ENCODE measurements at places on chromosomes 13 and 19.

GRCh38 chr13:76783798-76784197 is 102.4 kb downstream of the KCTD12 start:
- DNase-seq, result no peak

GRCh38 chr13:33935969-33936368 is 118.0 kb downstream of the RFC3 start:
- DNase-seq, result no peak

- no peak for DNase-seq
Observed at GRCh38 chr13:83184819-83185218, 697.5 kb downstream of the SLITRK1 start.

GRCh38 chr13:91346850-91347201 is 661 bp upstream of the MIR17HG start:
- no peak for DNase-seq

DNA sequence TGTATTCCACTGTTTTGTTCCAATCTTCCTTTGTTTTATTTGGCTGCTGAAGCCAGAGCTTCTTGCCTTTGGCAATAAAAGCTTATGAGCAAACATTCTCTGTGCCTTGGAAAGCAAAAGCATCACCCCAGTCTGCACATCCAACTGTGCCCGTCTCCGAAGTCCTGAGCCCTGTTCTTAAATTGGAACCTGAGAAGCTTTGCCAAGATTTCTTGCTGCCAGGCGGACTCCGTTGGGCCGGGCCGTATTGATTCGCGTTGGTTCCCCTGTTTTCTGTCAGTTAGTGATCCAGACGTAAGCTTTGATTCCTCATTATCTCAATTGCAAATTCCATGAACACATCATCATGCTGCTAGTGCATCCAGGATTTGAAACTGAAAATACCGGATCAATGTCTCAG is 793.0 kb downstream of the OLFM4 start:
- no peak for DNase-seq

DNA sequence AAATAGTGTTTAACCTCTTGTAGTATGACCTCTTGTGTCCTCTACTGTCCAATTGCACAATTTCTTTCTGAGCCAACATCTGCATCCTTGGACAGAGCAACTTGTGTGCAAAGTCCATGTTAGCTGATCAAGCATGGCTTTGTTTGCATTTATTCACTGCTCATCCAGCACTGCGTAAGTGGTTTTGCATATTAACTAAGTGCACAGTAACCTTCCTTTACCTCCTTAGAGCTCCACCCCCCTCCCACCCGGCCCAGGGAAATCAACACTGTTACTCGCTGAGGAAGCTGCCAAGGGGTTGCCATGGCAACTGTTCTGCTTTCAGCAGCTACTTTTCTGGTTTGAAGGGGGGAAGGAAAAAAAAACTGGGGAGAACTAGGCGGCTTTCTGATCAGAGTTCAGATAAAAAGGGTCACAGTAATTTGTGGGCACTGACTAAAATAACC is 153.5 kb upstream of the KLF12 start:
- peak; percentile 84 for DNase-seq

- DNase-seq, result no peak
Observed at GRCh38 chr19:32555786-32556185, 25.2 kb upstream of the PDCD5 start.

GRCh38 chr13:98875146-98875729 is 102.6 kb downstream of the DOCK9 start:
- no peak for DNase-seq

DNA sequence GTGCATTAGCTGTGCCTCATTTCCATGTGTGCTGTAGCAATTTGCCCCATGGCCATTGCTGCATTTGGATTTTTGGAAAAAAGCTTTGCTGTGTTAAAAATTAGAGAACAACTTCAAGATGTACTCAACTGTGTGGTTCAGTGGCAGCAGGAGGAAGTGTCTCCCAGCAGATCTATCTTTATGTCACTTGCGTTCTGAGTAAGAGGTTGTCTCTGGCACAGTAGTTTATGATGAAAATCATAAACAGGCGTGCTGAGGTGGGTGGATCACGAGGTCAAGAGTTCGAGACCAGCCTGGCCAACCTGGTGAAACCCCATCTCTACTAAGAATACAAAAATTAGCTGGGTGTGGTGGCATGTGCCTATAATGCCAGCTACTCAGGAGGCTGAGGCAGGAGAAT is 29.0 kb upstream of the RNF17 start:
- no peak for DNase-seq

- DNase-seq, result no peak
Observed at GRCh38 chr19:7817801-7818200, 12.2 kb upstream of the EVI5L start.

DNA sequence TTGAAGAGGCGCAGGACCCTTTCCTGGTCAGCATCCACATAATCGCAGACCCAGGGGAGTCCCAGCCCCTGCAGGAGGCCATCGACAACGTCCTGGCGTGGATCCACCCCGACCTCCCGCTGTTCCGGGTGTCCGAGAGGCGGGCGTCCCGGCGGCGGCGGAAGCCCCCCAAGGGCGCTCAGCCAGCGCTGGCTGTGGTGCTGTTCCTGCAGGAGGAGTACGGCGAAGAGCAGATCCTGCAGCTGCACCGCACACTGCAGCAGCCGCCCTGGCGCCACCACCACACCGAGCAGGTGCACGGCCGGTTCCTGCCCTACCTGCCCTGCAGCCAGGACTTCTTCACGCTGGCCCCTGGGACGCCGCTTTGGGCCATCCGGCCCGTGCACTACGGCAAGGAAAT is 29.3 kb downstream of the FAM124A start:
- DNase-seq, result no peak

GRCh38 chr19:17739121-17739875 is 12.0 kb upstream of the FCHO1 start:
- DNase-seq, result no peak

GRCh38 chr13:49238621-49239020 is 9.1 kb upstream of the CDADC1 start:
- no peak for DNase-seq

DNA sequence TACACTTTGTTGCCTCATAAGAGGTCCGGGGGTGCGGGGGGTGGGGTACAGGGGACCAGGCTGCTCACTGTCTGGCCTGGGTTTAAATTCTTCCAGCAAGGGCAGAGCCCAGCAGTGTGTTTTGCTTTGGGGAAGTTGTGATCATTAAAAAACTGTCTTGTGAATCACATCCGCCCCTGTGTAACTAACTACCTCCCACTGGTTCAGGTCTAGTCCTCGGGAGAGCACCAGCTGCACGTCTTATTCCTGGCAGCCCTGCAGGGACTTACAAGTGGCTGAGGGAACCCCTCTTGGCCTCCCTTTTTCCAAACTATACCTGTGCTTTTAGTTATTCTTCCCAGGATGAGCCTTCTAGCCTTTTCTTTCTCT is 127.5 kb downstream of the SIPA1L3 start:
- no peak for DNase-seq

DNA sequence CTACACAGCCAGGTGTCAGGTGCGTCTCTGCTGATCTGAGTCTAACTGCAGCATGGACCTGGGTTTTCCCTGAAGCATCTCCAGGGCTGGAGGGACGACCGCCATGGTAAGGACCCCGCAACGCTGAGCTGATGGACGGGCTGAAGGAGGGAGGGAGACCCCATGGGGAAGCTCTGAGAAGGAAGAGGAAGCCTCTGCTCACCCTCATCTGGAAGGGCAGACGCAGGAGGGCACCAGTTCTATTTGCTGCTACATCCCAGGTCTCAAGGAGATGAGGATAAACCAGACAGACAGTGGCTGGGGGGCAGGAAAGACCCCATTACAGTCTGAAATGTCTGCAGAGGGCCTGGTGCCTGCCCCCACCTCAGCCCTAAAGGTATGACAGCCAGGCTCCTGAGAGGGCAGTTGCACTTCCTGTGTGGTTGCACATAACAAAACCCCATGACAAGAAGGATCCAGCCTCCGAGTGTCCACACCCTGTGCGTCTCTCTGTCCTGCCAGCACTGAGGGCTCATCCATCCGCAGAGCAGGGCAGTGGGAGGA is at the start of gene LILRA2:
TSS of gene LILRA2 (plus strand) at position 461 of the 543 bp plus-strand sequence. CDS start 89 bp downstream, outside the sequence.
- DNase-seq, result no peak

DNA sequence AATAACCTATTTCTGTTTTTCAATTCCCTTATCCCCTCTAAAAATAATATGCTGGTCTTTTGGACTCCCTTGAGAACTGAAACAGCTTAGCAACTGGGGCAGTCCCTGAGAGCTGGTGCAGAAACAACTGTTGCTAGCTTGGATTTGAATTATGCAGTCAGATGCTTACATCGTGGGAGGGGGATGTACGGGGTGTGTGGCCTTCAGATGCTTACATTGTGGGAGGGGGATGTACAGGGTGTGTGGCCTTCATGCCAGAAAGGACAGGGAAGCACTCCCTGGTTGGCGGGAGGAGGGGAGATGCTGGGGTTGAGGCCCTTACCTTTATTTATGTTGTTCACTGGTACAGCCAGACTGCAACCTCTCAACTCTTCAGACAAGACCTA is 25.6 kb downstream of the LRCH1 start:
- DNase-seq, result no peak

DNA sequence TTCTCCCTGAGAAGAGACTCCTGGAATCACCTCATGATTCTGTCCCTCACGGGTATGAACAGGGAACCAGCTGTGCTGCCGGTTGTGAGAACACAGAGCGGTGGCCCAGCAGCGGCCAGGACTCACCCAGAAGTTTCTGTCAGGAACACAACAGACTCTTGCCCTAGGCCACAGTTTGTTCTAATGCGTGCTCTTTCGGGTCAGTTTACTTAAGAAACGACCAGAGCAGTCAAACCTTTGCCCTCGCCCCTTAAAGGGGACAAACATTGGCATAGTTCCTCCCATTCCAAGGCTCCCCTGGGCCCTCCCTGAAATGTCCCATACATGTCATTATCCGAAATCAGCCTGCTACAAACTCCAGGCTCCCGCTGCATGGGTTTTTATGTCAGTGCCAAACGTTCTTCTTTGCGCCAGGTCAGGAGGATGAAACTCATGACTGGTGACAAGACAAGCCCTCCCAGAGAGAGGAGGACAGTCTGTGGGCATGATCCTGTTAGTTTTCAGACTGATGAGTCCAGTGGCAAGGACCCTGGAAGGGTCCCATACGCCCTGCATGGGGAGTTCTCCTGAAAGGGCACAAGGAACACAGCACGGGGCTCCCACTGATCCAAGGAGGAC is 18.3 kb downstream of the ZIC5 start:
- no peak for DNase-seq

DNA sequence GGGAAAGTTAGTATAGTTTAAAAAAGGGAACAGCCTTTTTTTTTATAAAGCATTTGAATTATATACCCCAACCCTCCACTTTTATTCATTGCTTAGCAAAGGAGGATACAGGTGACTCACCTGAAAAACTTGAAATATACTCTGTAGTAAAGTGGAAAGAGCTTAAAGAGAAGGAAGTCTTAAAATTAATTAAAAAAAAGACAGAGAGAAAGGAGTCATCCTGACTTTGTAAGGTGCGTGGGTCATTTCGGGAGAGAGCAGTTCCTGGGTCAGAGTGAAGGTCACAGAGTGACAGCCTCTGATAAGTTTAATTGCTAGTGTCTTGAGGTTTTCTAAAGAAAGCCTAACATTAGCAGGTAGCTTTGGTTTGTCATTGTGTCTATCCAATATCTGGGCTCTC is 310.3 kb downstream of the KLF5 start:
- no peak for DNase-seq

DNA sequence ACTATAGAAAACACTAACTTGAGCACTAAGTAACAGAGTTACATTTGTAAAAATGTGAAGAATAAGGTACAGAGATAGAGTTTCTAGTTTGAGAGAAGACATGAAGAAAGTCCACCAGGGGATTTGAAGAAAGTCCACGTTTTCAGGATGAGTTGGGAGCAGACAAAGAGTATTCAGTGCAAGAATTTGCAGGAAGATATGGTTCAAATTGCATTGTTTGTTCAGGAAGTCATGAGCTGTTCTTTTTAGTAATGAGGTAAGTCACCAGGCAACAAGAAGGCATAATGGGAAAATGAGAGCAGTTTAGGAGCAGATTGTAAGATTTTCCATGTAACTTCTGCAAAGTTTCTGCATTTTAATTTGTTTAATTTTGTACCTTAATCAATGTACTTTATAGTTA is 618.0 kb downstream of the DACH1 start:
- no peak for DNase-seq

DNA sequence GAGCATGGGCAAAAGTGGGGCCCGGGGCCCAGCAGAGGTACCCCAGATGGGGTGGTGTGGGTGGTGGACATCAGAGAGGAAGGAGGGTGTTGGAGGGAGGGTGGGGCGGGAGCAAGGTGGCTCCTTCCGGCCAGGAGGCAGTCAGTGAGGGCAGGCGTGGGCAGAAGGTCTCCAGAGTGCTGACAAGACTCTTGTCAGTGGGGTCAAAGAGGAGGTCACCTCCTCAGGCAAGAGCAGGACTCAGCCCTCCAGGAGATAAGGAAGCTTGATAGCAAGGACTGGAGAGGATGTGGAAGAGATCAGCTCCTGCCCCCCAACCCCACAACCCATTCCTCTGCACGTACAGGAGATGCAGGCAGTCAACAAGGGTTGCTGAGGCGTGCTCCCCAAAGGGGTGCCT is 9.8 kb downstream of the GJA3 start:
- DNase-seq, result no peak

- DNase-seq, result no peak
Observed at GRCh38 chr19:18541992-18542940, 1.1 kb downstream of the FKBP8 start.

GRCh38 chr13:109577191-109577700 is 209.1 kb downstream of the IRS2 start:
- DNase-seq, result no peak

GRCh38 chr19:16045171-16045570 is 31.1 kb upstream of the TPM4 start:
- DNase-seq, result no peak

DNA sequence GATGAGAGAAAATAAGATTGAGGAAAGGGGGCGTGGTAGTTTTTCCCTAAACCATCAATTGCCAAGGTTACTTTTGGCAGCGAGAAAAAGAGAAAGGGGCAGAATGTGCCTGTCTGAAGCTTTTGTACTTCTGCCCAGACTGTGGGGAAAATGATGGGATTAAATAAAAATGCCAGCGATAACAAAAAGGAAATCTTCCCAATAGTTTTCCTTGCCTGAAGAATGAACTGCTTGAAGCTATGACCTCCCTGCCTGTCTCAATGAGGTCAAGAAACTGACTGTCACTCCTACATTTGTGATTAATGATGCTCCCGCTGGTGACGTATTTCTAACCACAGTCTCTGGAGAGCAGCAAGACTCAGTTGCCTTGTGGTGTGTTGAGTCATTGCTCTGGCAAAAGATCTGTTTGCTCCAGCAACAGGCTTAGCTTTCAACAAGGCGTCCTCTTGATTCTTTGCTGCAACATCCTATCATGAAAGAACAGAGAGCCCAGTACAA is 1051.5 kb downstream of the DIAPH3 start:
- DNase-seq, result no peak
